ENCODE measurements at places on chromosomes 12 and 14.

DNA sequence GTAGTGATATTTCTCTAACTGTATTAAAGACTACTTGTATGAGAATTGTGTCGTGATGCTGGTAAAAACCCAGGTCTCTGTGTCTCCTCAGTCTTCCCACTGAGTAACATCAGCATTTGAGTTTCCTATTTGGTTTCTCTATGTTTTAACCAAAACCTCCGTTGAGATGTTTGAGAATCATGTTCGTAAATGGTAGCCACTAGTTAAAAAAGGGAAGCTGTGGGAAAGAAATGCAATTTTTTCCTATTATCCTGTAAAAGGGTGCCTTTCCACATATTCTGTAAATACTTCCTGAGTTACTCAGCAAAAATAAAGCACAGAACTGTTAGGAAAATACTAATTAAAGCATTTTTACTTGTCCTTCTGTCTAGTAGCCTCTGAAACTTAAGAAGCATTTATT, 7.0 kb downstream of the CLEC1B start:
- no peak for DNase-seq

GRCh38 chr12:115767916-115768315, 509.6 kb downstream of the MED13L start:
- peak; percentile 53 for DNase-seq

DNA sequence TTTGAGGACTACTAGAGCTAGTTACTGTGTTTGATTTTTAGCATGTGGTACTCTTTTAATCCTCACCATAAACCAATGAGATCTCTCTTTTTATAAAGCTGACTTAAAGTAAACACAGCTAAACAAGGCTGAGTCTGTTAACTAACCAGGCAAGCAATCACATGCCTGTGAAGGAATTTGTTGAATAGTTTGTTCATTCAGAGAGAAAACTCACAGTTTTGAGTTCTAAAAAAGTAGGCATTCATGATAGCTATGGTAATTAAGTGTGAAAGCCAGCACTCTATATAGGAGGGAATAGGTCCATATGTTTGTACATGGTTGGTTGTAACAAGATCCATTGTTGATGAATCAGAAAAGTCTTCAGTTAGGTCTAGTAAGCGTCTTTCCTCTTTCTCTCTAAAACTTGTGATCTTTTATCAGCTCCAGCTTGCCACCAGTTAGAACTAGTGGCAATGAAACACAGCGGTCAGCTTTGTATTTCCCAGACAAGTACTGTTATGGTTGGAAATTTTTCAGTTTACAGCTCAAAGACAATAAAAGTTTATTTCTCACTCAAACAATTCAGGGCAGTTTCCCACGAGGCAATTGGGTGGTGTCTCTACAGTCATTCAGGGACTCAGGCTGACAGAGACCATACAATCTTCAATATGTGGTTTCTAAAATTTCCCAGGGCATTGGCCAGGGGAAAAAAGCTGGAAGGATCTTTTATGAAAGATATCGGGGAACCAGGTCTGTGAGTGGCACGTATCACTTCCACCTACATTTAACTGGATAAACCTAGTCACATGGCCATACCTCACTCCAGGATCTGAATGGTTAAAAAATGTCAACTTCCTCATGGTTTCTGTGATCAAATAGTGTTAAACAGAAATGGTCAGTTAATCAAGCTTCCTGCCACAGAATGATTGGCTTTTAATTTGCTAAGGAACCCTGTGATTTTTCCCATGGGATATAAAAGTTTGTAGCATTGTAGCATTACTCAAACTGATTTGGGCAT, 203.1 kb downstream of the KIF21A start:
- DNase-seq, result no peak

- no peak for DNase-seq
These were observed 493 bp downstream of the HOXC5 start for GRCh38 chr12:54033106-54033979.

DNA sequence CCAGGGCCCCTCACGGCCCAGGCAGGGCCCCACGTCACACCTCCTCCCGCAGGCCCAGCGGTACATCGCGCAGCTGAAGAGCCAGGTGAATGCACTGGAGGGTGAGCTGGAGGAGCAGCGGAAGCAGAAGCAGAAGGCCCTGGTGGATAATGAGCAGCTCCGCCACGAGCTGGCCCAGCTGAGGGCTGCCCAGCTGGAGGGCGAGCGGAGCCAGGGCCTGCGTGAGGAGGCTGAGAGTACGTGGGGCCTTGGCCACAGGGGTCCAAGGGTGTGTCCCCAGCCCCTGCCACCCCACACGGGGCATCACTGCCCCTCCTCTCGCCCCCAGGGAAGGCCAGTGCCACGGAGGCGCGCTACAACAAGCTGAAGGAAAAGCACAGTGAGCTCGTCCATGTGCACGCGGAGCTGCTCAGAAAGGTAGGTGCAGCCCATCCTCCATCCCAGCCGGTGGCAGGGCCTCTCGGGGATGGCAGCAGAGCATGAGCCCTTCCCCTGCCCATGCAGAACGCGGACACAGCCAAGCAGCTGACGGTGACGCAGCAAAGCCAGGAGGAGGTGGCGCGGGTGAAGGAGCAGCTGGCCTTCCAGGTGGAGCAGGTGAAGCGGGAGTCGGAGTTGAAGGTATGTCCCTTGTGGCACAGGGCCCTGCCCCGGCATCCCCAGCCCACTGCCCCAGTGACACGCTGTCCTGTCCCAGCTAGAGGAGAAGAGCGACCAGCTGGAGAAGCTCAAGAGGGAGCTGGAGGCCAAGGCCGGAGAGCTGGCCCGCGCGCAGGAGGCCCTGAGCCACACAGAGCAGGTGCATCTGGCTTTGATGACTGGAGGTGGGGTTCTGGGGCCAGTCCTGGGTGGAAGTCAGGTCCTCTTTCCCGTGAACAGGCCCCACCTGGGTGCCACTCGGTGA, 20.9 kb downstream of the HIP1R start:
- no peak for DNase-seq

DNA sequence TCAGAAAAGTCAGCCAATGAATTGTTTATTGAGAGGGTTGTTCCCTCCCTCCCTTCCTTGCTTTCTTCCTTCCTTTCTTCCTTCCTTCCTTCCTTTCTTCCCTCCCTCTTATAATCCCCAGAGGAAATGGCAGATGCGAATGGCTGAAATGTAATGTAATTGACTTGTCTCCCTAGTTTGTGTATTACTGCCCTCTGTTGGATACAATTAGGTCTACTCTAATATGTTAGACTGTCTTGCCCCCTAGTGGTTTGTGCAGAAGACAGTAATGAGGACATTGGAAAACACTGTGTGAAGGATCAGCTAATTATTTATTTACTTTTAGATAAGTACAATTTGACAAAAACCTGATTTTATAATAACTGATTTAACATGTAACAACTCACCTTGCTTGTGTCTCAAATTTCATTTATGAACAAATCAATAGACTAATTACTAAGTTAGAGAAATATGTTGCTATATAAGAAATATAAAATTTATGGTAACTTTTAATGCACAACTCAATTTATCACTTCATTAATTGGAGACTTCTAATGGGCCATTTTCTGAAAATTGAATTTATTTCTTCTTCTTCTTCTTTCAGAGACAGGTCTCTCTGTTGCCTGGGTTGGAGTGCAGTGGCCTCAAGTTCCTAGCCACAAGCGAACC, 229.8 kb upstream of the LRIG3 start:
- DNase-seq, result no peak

DNA sequence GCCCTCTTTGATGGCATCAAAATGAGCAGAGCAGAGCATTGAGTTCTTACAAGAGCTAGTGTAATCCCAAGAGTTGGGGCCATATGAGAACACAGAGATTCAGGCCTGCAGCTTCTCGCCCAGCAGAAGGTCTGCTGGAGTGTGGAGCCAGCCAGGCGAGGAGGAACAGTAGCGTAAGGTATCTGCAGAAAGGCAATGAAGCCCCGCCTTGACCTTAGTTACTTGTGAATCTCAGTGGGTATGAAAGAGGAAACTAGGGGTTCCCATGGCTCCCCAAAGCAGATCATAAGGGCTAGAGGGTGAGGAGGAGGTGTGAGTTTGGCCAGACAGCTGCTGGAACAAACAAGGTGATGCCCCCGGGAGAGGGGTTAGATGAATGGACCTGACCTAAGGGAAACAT, 49.4 kb downstream of the SLC8A3 start:
- DNase-seq, result no peak

- DNase-seq, result no peak
These were observed 115.9 kb downstream of the ETV6 start for GRCh38 chr12:11765421-11765816.

- DNase-seq, result no peak
These were observed 36.5 kb upstream of the TDRD9 start for GRCh38 chr14:103891667-103892215.

- no peak for DNase-seq
These were observed 358.5 kb downstream of the TMEM121 start for GRCh38 chr14:105884808-105885281.

DNA sequence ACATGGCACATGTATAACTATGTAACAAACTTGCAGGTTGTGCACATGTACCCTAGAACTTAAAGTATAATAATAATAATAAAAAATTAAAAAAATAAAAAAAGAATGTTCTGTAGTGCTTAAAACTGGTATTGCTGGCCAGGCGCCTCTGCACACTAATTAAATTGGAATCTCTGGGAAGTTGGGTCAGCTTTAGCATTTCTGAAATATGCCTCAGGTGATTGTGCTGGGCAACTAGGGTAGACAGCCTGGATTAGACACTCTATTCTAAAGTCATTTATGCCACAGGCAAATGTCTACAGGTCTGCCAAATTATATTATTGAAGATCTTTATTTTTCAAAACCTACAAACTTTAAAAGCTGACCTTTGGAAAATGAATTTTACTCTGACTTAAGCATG, 55.3 kb downstream of the PPM1H start:
- DNase-seq, result no peak

DNA sequence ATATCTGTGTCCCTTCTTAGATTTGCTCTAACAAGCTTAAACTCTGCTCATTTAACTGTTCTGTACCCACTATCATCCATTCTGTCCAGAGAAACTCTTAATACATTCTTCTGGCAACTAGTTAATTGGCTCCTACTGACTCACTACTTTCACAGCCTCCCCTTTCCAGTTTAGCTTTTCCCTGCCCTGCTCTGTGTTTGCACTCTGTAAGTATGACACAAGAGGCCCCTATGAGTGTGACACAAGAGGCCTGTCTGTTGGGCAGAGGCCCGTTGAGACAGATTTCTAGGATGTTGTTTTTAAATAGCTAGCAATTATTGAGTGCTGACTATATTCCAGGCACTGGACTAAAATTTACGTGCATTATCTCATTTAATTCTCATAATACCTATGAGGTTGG, 246.0 kb upstream of the DAAM1 start:
- DNase-seq, result no peak

- DNase-seq, result no peak
These were observed 64.3 kb downstream of the PCNX1 start for GRCh38 chr14:70971560-70971959.

DNA sequence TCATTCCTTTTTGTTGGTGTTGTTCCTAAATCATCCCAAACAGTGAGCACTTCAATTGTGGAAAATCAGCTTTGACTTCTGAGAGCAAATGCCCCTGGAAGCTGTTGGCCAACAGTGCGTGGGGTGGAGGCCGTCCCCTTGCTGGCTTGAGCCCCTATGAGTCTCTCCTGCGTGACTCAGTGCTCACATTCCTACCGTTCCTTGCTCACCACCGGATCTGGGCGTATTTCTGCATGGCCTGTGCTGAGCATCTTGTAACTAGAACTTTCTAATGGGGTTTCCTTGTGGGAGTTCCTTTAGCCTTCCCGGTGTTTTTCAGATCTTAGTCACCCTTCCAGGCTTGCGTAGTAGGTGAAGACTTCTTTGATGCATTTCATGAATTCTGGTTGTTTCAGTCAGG, 14.7 kb downstream of the SERPINA1 start:
- DNase-seq, result no peak

DNA sequence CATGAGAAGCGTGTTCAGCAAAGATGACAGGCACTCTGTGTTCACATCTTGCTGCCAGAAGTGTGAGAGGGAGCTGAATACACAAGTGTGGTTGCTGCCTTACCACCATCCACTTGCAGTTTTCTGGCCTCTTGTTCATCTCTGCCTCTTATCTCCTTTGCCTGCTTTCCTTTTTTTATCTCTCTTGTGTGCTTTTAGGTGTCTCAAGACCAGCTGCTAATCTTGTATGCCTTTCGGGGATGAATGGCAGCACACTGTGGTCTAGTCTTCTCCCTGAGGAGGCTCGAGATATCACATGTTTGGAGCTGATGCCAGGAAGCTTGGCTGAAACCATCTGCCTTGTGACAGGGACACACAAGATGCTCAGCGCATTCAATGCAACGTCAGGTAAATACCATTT, 17.2 kb downstream of the FAM234B start:
- no peak for DNase-seq

DNA sequence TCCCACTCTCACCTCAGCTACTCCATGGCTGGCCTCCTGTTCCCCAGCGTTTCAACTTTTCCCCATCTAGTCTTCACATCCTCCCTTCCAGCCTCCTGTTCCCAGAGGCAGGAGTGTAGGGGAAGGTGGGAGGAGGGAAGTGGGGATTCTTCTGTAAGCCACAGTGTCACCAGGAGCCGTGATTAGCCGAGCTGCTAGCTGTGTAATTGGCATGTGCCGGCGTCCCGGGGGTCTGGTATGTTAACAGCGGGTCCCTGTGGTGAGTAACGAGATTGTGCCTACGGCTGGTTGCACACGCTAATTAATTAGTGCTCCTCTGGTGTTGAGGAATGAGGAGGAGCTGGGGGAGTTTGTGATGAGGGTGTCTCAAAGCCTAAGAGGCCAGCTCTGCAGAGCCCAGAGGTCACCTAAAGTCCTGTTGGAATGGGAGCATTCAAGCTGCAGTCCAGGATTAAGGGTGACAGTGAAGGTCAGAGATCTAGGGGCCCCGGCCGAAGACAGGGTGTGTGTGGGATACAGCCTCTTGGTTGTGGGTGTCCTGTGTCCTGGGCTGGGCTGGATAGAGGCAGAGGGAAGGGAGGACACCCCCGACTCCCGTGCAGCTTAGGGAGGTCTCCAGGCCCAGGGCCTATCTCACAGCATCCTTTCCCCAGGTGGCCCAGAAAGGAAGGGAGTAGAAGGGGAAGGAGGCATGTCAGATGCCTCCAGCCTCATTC, 10.0 kb upstream of the CALCOCO1 start:
- DNase-seq, result no peak

GRCh38 chr14:60002819-60003492, 83.0 kb downstream of the LRRC9 start:
- no peak for DNase-seq

- DNase-seq, result no peak
These were observed 7.5 kb upstream of the SYNE3 start for GRCh38 chr14:95523815-95524448.

- no peak for DNase-seq
These were observed 32.1 kb downstream of the CMKLR1 start for GRCh38 chr12:108307006-108307405.
